ENCODE measurements at places on chromosomes 6 and 20.

DNA sequence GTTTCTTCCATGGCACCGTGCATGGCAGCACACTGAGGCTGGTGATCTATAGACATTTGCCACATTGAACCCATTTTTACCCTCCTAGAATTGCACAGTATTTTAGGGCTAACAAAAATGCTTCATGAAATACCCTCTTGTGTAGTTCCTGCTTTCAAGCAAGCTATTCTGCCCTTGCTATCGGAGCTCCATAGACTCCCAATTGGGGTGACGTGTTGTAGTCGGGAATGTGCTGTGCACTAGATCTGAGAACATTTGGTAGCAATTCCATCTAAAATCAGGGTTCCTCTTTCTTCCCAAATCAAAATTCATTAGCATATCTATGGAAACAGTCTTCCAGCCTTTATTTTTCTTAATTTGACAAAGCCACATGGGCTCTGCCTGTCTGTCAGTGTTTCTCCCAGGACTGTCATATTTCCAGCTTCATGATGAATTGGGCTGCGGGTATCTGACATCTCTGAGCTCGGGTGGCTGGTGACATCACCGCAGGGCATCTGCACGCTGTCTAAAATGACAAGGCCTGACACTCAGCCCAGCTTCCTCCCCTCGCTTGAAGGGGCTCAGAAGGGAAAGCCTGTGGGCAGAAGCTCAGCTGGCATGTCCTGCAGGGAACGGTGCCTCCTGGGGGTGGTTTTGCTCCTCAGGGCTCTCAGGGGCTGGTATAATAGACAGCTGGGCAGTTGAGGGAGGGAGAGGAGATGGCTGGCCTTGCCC is 406.4 kb downstream of the QKI start:
- DNase-seq: no peak

DNA sequence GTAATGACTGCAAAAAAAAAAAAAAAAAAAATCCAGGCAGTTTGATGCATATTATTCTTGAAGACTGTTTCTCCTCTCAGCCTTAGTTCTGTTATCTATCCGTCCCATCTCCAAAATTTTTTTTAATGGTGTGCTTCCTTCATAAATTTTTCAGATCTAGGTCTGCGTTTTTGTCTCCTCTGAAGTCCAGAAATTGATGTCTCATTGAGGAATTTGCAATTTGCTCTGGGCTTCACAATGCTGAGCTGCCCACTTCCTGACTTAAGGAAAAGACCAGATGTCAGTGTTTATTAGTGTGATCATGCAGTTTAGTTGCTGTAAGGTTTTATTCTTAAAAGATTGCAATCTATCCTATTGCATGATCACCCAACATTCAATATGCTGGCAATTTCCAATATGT is 297.6 kb downstream of the ZNF217 start:
- no peak for DNase-seq

DNA sequence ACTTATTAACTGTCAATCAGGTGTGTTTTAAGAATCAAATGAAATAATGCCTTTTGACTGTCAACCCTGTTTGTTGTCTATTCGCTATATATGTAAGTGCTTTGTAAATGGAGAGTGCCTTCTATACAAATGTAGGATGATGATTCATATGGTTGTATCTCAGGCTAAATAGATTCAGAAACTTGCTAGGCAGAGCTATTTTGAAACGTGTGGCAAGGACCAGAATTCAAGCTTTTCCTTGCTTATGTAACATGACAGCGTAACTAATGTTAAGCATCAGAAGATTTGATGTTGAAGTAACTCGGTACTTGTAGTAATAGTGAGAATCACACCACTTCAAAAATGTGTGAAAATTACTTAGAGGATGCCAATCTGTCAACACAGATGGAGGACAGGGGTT is 3.4 kb downstream of the OGFRL1 start:
- no peak for DNase-seq

GRCh38 chr20:33883164-33883563 is 72.0 kb downstream of the CHMP4B start:
- no peak for DNase-seq

DNA sequence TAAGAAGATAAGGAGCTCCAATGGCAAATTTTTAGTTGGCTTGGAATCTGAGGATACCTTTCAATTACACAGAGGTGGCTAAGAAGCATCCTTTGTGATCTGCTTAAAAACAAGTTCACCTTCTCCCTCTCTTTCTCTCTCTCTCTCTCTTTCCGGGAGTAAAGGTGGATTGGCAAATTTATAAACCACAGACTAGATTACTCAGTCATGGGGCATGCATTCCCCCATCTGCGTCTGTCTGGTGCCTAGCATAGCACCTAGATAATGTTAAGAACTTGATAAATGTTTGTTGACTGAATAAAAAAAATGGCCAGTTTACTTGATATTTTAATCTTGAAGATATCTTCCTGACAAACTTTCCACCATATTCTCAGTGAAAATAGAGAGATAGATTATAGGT is 312.3 kb downstream of the CDC5L start:
- no peak for DNase-seq

GRCh38 chr6:40377173-40377806 is 209.9 kb downstream of the LRFN2 start:
- no peak for DNase-seq

- DNase-seq: no peak
Measured at GRCh38 chr6:2477250-2477649, 231.8 kb upstream of the GMDS start.

DNA sequence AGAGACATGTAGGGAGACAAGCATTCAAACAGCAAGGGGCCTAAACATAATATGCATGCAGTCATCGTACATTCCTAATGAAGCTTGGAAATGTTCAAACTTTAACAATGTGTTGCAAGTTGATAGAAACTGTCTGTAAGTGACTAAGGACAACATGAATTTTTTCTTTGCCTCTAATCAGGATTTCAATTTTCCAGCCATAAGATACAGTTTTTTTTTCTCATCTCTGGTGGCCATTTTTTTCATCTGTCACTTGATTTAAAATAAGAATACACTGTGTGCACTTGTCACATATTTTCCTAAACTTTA is 22.2 kb upstream of the MTRF1L start:
- DNase-seq: no peak

- DNase-seq: no peak
Measured at GRCh38 chr6:133748628-133749027, 140.3 kb upstream of the TCF21 start.

GRCh38 chr6:636488-636887 is 20.4 kb downstream of the HUS1B start:
- no peak for DNase-seq

- no peak for DNase-seq
Measured at GRCh38 chr6:116954938-116955337, 77.9 kb downstream of the RFX6 start.

- no peak for DNase-seq
Measured at GRCh38 chr20:62956387-62957135, 4.1 kb downstream of the SLC17A9 start.

DNA sequence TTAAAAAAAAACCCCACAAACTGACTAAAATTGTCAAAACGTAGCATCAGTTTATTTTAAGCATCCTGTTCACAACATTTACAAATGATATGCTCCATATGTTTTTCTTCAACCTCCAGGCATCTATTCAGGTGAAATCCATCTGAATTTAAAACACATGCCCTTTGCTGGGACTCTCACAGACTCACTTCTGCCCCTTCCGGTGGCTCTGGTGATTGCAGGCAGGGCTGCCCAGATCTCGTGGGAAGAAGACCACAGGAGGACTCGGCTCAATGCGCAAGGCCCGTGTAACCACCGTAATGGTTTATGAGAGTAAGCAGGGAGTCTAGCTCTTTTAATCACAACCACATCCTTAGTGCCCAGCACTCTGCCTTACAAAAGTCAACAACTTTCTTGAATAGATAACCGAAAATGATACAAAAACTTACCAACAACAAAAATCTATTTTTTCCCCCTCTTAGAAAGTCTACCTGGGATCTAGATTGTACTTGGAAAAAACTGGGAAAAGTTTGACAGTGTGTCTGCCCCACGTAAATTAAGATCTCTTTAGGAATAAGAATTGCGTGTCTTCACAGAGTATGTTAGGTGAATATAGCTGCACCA is 139.1 kb downstream of the KIF16B start:
- DNase-seq: no peak

DNA sequence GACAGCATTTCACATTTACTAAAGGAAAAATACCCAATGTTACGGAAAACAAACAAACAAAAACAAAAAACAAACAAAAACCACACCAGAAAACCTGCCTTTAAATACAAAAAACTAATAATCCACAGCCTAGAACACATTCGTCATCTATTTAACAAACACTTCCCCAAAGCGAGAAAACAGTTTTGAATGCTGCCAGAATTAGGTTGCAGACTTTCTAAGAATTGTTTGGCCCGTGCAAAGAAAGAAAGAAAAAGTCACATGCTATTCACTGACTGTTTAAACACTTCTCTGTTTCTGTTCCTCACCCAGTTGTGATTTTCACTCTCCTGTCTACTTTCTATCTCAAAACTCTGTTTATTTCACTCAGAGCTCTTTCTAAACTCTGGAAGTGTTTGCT is 52.5 kb downstream of the BCAS1 start:
- DNase-seq: no peak

DNA sequence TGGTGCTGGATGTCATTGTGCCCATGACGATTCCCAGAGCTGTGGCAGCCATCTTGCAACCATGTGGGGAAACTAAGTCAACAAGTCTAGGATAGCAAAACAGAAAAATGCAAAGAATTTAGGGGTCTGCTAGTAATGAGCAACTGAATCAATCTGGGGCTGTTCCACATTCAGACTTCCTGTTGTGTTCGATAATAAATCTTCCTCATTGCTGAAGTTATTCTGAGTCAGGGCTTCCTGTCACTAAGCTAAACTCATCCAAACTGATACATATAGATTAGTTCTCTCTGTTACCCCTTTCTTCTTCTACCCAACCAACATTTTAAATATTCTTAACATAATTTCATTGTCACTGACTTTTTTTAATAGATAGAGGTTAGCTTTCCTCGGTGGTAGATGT is 205.9 kb downstream of the HACE1 start:
- DNase-seq: no peak

DNA sequence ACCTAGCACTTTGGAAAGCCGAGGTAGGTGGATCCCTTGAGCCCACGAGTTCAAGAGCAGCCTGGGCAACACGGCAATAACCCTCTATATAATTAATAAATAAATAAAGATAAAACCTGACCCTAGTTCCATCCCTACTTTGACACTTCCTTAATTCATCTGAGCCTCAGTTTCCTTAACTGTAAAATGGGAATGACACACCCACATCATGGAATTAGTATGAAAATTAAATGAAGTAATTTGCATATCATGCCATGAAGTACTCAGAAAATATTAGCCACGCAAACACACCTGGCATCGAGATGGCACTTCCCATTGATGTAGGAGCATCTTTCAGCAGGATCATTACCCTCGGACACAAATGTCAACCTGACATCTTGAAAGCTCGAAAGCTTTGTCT is 19.1 kb downstream of the ZMYND8 start:
- no peak for DNase-seq

DNA sequence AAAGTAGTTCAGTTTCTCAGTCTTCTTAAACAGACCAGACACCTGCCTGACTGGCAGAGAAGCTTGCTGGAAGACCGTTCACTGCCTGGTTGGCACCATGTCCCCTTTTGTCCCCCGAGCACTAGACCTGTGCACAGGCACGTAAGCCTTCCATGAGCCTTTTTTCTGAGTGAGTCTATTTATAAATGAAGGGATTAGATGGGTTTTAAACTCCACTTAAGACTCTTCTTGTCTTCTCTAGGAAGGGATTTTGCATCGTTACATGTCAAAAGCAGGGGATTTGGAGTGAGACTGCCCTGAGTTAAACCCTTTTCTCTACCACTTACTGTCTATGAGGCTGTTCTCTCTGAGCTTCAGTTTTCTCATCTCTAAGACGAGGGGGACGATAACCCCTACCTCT is 37.6 kb downstream of the STK35 start:
- DNase-seq: no peak

GRCh38 chr6:792662-793061 is 99.7 kb upstream of the EXOC2 start:
- DNase-seq: no peak

GRCh38 chr6:121305957-121306607 is 28.2 kb downstream of the TBC1D32 start:
- DNase-seq: no peak

- DNase-seq: no peak
Measured at GRCh38 chr6:151060766-151061531, 178.8 kb upstream of the AKAP12 start.

- no peak for DNase-seq
Measured at GRCh38 chr6:43241446-43241845, 1.8 kb upstream of the TTBK1 start.

GRCh38 chr6:13947611-13948178 is 22.9 kb downstream of the RNF182 start:
- no peak for DNase-seq

DNA sequence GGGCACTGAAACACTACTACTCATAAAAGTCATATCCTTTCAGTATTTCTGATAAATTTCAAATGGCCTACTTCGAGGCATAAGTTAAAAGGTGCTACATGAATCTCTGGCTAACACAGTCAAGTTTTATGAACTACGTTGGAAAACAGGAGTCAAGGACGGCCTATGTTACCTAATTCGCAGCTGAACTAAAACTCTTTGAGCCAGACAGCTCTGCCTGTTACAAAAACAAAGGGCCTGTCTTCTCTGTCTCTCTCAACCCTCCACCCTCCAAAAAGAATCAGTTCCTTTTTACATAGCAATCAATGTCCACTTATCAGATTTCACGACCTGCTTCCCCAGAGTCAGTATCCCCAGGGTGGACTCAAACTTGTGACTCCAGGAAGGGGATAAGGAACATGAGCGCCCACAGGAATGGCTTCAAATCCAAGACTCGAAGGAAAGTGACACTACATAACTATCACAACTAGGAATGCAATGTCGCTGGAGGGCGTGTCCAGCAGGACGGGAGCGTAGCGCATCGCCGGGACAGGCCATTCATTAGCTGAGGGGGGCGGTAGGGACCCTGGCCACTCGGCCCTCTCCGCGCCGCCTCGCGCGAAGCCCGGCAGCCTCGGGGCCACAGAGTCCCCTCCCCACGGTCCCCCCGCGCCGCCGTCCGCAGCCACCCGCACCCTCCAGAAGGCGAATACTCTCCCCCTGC is 591 bp downstream of the IBTK start:
- DNase-seq: peak; percentile 76

DNA sequence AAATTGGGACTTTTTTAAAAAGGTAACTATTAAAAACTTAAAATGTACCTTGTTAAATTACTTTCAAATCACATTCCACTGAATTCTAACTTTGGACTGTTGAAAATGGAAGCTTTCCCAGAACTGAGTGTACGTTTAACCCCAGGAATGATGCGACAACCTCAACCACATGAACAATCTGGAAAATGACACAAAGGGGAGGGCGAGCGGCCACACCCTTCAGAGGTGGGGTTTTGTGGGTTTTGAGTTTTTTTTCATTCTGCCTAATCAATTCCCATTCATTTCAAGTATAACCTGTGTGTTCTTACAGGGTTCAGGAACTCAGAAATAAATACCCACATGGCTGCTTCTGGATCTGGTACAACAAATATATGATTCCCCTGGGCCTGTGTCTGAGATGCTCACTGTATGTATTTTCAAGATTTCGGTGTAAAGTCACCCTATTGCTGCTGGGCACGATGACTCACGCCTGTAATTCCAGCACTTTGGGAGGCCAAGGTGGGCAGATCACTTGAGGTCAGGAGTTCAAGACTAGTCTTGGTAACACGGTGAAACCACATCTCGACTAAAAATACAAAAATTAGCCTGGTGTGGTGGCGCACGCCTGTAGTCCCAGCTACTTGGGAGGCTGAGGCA is 21.6 kb downstream of the CNKSR3 start:
- DNase-seq: no peak

GRCh38 chr6:136701045-136701444 is 91.2 kb downstream of the MAP3K5 start:
- DNase-seq: no peak

All from hippocampal formation (tissue), 2 donors.